AG20443 (cell line): ENCODE measurements at places on chromosomes 5 and 9.

GRCh38 chr5:68380078-68380477 lies 164.5 kb downstream of the PIK3R1 start:
- no peak for DNase-seq

- peak; percentile 89 for DNase-seq
Observed at GRCh38 chr5:75566710-75567309, 44.4 kb upstream of the ANKDD1B start.

DNA sequence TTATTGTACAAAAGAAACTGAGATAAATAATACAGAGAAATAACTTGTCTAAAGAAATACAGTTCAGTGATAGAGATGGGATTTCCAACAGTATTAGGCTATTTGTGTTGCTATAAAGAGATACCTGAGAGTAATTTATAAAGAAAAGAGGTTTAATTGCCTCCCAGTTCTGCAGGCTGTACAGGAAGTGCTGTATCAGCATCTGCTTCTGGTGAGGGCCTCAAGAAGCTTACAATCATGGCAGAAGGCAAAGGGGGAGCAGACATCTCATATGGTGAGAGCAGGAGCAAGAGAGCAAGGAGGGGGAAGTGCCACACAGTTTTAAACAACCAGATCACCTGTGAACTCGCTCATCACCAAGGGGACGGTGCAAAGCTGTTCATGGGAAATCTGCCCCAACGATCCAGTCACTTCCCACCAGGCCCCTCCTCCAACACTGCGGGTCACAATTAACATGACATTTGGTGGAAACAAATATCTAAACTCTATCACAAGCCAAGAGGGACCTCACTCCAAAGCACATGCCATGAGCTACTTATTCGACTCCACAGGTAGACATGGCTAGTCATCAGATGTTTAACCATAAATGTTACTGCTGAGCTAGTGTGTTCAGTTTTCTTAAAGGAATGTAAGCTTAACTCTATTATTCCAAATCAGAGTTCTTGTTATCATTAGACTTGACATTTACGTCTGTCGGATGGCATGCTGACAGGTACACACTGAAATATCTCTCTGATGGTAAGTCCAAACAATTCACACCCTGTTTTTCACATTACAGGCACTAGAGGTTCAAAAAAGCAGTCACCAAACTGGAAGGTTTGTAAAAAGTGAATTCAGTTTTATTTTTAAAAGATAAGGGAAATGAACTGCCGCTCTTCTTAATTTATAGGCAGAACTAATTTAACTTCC lies 82.2 kb downstream of the AUH start:
- DNase-seq = no peak

- peak; percentile 54 for DNase-seq
Observed at GRCh38 chr9:2127486-2127885, 112.3 kb downstream of the SMARCA2 start.

DNA sequence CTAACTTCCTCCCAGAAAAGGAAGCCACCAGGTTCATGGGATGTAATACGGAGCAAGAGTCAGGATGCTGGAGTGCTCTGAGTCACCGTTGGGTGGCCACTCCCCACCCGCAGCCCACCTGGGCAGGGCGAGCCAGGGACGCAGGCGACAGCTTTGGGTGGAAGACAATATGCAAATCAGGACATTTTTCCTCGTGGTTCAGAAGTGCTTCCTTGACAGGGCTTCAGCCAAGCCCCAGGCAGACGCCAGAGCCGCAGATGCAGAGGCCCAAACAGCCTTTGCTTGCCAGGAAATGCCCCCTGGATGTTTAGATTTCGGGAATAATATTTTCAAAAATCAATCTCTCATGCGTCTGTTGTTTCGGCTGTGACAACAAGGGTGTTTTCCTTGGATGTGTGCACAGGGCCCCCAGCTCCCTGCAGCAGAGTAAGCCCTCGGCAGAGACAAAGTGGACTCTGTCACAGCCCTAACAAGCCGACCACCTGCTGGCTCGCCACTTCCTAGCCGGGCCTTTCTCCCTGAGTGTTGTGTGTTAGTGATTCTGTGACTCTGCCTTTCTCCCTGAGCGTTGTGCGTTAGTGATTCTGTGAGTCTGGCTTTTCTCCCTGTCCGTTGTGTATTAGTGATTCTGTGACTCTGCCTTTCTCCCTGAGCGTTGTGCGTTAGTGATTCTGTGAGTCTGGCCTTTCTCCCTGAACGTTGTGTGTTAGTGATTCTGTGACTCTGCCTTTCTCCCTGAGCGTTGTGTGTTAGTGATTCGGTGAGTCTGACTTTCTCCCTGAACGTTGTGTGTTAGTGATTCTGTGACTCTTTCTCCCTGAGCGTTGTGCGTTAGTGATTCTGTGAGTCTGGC lies 11.8 kb upstream of the SLC9A3 start:
- DNase-seq = no peak

GRCh38 chr5:6737043-6737941 lies 24.1 kb downstream of the TENT4A start:
- no peak for DNase-seq

GRCh38 chr5:112861638-112861985 lies 525 bp downstream of the SRP19 start:
- no peak for DNase-seq

DNA sequence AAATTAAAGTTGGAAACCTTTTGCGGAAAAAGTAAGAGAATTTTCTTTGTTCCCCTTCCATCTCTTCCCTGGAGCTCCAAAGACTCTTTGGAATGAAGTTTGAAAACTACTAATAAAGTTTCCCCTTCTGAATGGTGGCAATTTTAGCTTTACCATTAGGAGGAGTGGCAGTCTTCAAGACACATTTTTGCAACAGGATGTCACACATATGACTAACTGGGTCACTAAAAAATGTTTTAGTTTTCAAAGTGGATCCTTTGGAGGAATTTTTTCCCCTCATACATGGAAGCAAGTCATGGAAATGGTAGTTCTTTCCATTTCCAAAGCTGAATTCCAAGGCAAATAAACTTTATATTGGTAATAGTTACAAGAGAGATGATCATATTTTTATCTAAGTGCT lies 15.6 kb downstream of the FBXO4 start:
- peak; percentile 13 for DNase-seq

GRCh38 chr5:176813587-176814312 lies 3.4 kb downstream of the UNC5A start:
- no peak for DNase-seq

- DNase-seq = peak; percentile 17
Observed at GRCh38 chr5:143400541-143401226, 2.8 kb downstream of the NR3C1 start.

GRCh38 chr5:148290271-148291195 lies 21.7 kb upstream of the SPINK7 start:
- no peak for DNase-seq

DNA sequence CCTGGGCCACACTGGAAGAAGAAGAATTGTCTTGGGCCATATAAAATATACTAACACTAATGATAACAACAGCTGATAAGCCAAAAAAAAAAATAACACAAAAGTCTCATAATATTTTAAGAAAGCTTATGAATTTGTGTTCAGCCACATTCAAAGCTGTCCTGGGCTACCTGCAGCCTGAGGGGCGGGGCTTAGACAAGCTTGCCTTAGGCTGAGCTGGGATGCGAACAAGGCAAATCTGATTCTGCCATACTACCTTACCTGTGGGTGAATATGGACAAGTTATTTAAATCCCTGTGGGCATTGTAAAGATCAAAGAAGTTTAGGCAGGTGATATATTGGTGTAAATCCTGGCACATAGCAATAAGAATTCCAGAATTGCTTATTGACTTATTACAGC lies 212.3 kb upstream of the ATP10B start:
- DNase-seq = no peak

- DNase-seq = no peak
Observed at GRCh38 chr9:101409079-101409477, 10.4 kb downstream of the ZNF189 start.

DNA sequence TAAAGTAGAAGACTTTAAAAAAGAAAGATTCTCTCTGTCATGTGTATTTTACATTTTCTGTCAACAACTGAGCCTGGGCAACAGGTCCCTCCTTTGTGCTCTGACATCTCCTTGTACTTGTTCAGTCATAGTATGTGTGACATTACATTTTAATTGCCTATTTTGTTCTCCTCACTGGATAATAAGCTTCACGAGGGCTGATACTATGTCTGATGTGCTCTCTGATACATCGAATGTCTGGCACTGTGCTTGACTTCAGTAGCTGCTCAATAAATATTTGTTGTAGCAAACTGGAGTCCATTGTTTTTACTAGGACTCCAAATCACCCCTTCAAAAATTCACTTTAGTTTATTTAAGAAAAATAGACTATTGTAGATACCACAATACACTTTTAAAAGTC lies 482.0 kb downstream of the RASEF start:
- no peak for DNase-seq

- DNase-seq = no peak
Observed at GRCh38 chr5:1033606-1034420, 25.2 kb downstream of the NKD2 start.

DNA sequence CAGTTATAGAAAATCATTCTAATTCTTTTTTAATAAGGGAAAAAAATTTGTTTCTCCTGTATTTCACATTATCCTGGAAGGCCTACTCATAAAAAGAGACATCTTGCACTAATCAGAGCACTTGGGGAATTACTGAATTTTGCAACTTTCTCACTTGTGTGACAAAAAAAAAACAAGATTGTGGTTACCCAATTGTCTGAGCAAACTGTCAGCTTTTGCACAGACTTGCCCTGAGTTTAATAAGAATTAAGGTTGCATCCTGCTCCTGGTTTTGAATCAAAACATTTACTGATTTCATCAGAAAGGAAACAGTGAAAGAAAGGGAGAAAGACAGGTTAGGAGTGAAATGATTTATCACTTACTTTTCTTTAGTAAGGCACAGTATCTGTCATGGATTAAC lies 10.6 kb upstream of the SH3RF2 start:
- DNase-seq = peak; percentile 47

DNA sequence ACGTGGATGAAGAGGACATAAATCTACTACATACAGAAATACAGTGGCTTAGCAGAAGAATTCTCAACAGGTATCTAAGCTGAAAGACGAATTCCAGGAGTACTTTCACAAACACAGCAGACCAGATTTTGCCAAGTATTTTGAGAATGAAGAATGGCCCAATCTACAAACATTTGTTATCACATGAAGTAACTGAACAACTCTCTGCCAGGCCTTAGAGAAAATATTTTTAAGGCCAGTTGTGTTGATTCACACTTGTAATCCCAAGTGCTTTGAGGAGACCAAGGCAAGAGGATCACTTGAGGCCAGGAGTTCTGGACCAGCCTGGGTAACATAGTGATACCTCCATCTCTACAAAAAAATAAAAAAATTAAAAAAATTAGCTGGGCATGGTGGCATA lies 14.3 kb downstream of the AGTPBP1 start:
- no peak for DNase-seq

GRCh38 chr5:31911291-31912265 lies 262.5 kb downstream of the GOLPH3 start:
- DNase-seq = no peak

DNA sequence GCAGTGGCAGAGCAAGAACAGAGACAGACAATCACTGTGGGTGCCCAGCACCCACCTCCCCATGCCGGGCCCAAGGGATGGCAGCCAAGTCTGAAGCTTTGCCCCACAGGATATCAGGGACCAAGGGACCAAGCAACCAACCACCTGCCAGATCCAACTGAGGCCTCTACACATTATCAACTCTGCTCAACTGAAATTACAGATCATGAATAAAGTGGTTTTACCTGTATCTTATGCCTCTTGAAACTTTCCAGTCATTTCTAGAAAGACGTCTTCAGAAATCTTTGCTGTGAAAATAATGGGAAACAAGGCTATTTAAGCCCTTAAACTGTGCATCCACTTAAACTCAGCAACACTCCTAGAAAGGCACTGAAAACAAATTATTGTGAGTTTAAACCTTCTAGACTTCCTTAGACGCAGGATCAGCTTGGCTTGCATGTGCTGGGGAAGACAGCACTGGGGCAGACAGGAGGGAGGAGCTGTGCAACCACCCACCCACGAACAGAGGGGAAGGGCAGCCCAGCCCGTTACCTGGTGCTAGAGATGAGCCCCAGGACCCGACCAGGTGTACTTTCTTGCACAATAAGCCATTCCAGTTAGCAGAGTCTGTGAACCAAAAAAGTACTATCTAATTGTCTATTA lies 80.0 kb downstream of the SEMA4D start:
- no peak for DNase-seq

GRCh38 chr9:28034242-28034641 lies 461.0 kb upstream of the C9orf72 start:
- no peak for DNase-seq

- no peak for DNase-seq
Observed at GRCh38 chr9:131671133-131671520, 68.7 kb downstream of the RAPGEF1 start.

DNA sequence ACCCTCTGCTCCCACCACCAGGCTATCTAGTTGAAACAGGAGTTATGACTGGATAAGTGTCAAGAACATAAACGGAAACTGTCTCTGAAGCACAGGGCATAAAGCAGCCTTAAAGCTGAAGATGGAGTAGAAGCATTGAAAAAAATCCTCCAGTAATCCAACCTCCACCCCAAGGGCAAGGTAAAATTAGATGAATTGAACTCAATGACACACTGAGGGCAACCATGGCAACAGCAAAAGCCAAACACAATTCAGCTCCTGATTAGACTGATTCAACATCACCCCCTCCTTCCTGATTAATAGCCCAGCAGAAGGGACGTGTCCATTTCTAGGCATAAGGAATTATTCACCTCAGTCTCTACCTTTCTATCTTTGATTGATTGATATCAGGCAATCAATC lies 183.2 kb upstream of the MAP3K1 start:
- no peak for DNase-seq

DNA sequence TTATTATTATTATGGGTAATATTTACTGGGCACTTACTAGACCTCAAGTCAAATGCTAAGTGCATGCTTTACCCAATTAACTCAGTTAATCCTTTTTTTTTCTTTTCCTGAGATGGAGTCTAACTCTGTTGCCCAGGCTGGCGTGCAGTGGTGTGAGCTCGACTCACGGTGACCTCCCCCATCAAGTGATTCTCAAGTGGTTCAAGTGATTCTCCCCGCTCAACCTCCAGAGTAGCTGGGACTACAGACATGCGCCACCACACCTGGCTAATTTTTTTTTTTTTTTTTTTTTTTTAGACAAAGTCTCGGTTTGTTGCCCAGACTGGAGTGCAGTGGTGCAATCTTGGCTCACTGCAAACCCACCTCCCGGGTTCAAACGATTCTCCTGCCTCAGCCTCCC lies 69.1 kb downstream of the CXXC5 start:
- no peak for DNase-seq

DNA sequence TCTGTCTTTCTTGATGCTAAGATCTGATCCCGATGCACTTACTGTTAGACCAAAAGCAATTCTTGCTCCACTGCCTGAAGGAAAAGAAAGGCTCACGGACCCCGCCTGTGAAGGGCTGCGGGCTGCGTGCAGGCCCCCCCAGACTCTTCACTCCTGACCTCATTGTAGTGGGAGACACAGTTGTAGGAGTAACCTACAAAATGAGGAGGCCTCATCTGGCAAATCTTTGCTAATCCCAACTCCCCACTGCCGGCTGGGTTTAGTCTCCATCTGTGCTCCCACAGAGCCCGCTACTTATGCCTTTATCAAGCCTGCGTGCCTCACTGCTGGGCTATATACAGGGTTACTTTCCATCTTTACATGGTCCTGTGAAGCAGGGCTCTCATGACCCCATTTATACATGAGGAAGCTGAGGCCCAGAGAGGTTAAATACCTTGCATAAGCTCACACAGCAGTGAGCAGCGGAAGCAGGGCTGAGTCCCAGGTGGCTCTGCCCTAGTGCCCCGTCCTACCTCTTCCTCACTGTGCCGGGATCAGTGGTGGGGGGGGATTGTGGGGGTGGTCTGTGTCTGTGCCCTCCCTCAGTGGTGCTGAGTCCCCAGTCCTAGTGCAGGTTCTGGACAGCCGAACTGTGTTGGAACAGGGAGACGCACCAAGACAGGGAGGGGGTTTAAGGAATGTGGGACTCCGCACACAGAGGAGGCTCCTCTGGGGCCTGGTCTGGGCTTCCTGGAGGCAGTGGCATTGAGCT lies 43.9 kb upstream of the RNF130 start:
- no peak for DNase-seq
